Hair follicle dermal papilla cell (primary cell): ENCODE measurements at places on chromosomes 7 and 10. TPM values are rescaled to one million over a fixed set of nuclear protein-coding genes. Genes with fewer than 3 reads are reported as not detected.

Gene CTTNBP2
- total RNA-seq, result 0.32 and 0.49 TPM in 2 replicates

Gene GDF2
- not detected in 2 replicates for total RNA-seq

Gene SPOCK2
- total RNA-seq, result 0.16 and 0.24 TPM in 2 replicates

Gene GOLGA7B
- under 0.01 TPM in 2 replicates for total RNA-seq

Gene ABCB1
- total RNA-seq, result 0.12 and 0.49 TPM in 2 replicates

Gene CARD11
- total RNA-seq, result not detected in 2 replicates

Gene INPP5F
- total RNA-seq, result 22.6 and 24.9 TPM in 2 replicates

Gene SPDYE9
- total RNA-seq, result not detected in 2 replicates

Gene LRMDA
- 1.5 and 2.9 TPM in 2 replicates for total RNA-seq

Gene GALNT17
- total RNA-seq, result 0.49 and 0.97 TPM in 2 replicates

Gene HMX3
- not detected in 2 replicates for total RNA-seq

Gene GIMAP4
- total RNA-seq, result not detected in 2 replicates

Gene ITPRID1
- total RNA-seq, result not detected in 2 replicates

Gene FGF8
- not detected in 2 replicates for total RNA-seq

Gene ATOH7
- total RNA-seq, result not detected in 2 replicates

Gene ZNF727
- 0.24 and 0.32 TPM in 2 replicates for total RNA-seq

Gene SFRP4
- total RNA-seq, result 0.16 and 0.36 TPM in 2 replicates

Gene DENND2A
- total RNA-seq, result 61.8 and 71.0 TPM in 2 replicates

Gene SLC26A5
- total RNA-seq, result not detected in 2 replicates

Gene PPP1R17
- not detected in 2 replicates for total RNA-seq

Gene SPDYE18
- not detected in 2 replicates for total RNA-seq

Gene ABCC2
- total RNA-seq, result 1.1 and 1.3 TPM in 2 replicates

Gene BTBD16
- total RNA-seq, result not detected in 2 replicates
